Anterior cingulate cortex (tissue), 58 donors: ENCODE measurements at places on chromosomes 1 and 21.

DNA sequence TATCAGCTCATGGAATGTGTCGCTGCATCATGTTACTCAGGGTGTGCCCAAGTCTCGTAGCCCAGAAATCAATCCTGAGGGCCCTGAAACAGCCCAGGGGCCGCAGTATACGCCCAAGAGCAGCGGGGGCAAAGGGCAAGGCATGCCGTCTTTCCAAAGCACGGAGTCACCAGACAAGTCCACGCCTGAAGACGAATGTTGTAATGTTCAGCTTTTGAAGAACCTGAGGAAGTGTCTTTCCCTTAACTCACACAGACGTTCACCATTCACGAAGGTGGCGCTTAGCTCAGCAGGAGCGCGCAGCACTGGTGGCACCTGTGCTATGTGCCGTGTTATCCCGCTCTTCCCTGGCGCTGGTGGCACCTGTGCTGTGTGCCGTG, 18.8 kb upstream of the PWP2 start:
- no peak for DNase-seq

- DNase-seq, result no peak
Measured at GRCh38 chr1:186662752-186663151, 17.5 kb downstream of the PTGS2 start.

GRCh38 chr1:104702731-104703130, 953.0 kb downstream of the AMY1C start:
- DNase-seq, result no peak

DNA sequence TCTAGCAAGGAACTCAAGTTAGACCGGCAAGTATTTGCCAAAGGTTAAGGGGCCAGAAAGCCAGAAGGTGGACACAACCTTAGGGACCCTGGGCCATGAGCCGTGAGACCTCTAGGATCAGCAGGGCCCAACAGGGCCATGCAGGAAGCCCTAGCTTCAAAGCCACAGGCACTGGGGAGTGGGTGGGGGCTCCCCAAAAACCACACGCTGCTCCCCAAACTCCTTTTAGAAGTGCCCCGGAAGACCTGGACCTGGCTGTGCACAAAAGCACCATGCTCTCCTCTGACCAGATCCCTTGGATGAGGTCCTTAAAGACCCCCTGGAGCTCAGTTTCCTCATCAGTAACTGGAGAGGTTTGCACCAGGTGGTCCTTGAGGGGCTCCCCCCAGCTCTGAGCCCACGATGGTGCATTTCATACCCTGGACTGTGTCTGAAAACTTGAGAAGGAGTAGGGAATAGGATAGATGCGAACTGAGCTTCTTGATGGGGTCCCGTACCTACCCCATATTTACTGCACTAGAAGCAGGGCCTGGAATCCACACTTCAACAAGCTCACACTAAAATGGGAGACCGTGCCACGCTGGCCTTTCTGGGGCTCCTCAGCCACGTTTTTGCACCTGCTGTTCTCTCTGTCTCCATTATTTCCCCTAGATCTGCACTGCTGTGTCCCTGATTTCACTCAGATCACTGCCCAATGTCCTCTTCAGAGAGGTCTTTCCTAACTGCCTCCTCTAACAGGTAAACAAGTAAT, 40.6 kb upstream of the LBR start:
- DNase-seq, result no peak

DNA sequence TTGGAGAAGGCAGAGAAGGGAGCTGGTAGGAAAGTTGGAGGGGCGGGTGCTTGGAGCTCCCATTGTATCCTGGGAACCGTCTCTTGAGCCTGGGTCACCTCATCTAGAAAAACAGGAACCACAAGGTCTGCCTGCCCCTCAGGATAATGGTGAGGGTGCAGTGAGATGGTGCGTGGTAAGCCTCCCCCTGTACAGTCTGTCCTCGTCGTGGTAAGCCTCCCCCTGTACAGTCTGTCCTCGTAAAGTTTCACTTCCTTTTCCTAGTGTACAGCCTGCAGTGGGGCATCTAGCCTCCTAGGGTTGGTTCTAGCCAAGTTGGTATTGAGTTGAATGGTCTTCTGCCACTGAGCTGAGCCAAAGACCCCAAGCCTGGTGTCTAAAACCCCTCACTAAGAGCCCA, 66.5 kb upstream of the IGSF21 start:
- no peak for DNase-seq

DNA sequence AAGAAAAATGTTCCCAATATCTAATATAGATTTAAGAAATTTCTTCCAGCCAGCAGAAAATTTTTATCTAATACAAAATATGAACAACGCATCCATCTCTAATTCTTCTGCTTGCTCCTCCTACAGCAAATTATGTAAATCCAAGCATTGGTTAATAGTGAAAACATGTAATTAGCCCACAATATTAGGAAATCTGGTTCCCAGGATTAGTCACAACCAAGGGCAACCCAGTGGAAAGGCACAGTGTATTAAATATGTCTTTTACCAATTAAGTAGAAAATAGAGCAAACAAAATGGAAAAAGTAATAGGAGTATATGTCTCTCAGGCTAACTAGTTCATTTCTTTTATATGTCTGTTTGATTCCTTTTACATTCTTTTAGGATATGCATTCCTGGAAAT, 59.4 kb upstream of the IFI44L start:
- no peak for DNase-seq
